NCI-H1105 (cell line): ENCODE measurements at places on chromosomes 1 and 21.

- DNase-seq: no peak
Observed at GRCh38 chr1:240399381-240399780, 212.6 kb downstream of the GREM2 start.

- DNase-seq: no peak
Observed at GRCh38 chr1:33824971-33825370, 38.9 kb upstream of the HMGB4 start.

- peak; percentile 54 for DNase-seq
Observed at GRCh38 chr1:155002464-155003226, at the start of gene ZBTB7B. Gene ZBTB7B (plus strand): TSS chr1:155002802. CDS start chr1:155014661, 11,859 bp downstream.

DNA sequence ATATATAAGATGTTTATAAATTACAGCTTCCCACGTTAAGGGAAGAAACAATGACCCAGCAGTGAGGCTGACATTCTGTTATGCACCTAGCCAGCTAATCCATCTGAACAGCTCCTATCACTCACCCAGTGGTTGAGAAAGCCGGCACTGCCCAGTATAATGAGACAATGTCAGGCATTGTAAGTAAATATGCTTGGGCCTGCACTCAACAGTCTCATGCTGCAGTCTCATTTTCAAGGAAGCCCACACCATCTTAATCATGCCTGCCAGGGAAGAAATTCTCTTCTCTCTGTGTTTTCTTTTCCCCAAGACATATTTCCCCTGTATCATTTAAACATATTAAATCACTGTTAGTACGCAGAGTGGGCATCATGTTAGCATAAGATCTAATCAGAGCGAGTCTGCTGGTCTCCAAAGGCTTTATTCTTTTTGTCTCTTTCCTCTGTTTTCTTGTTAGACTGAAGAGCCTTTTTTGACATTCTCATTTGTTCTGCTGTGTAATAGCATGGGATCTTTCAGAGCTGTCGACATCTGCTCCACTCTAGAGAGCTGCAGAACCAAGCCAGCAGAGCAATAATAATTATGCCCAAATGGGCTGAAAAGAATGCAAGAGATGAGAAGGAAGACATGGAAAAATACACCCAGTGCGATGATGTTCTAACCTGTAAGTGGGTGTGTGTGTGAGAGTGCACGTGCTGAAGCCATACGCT lies 67.6 kb upstream of the SLC22A15 start:
- DNase-seq: no peak

DNA sequence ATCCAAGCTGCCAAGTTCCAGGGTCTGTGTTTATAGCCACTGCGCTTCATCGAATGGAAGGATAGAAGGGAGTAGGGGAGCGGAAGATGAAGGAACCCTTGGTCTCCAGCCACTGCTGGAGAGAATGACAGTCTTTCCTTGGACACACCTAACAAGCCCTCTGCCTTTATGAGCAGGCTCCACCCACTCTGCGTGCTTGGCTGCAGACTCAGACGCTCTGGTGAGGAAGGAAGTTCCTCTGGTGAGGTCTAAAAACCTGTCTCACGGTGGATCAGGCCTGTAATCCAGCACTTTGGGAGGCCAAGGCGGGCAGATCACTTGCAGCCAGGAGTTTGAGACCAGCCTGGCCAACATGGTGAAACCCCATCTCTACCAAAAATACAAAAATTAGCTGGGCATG lies 55.4 kb downstream of the MATN1 start:
- no peak for DNase-seq

DNA sequence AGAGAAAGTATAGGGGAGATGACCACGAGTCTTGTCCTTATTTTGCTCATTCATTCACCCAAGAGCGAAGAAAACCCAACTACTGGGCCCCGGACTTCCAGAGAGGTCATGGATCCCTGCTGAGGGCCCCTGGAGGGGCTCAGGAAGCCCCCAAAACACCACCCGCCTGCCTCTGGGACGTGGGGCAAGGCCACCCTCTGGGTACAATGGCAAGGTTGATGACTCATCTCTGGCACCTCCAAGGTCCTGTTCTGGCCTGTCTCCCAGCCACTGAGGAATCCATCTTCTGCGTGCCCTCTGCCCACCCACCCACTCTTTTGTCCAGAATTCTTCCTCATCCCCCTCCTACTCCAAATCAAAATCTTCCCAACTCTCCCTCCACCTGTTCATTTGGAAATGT lies 21.3 kb upstream of the PRDM15 start:
- no peak for DNase-seq

DNA sequence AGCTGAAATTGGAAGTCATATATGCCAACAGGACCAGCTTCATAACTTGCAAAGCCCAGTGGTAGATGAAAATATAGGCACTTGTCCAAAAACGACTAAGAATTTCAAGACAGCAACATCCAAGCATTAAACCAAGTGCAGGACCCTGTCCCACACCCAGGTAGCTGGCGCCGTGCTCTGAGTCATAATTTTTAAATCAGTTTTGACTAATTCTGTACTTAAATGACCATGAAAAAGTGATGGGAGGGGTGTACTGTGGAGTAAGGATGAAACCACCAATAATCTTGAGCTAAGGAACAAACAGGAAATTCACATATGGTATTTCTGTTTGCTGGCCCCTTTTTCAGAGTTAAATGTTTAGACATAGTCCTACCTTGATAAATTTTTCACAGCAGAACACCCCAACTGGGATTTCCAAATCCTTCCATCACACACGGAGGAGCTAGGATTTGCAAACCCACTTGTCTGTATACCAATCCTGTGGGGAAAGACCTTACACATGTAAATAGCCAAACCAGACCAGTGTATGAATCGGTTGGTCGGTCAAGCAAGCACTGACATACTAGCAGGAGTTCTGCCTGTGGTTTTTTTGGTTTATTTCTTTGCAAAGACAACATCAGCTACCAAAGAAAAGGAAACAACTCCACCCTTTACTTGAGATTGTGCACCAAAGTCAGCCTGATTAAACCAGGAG lies 235.7 kb upstream of the RAB4A start:
- DNase-seq: no peak

GRCh38 chr1:214248311-214249085 lies 32.5 kb upstream of the SMYD2 start:
- no peak for DNase-seq

- no peak for DNase-seq
Observed at GRCh38 chr1:233278631-233279030, 16.9 kb downstream of the PCNX2 start.
